Epithelial cell of prostate (primary cell): ENCODE measurements at places on chromosomes 3 and 15.

GRCh38 chr3:124600765-124601164 is 129.5 kb upstream of the UMPS start:
- DNase-seq, result no peak

GRCh38 chr15:78077053-78077870 is at the start of gene TBC1D2B:
Gene TBC1D2B (minus strand): TSS chr15:78077711. CDS start chr15:78077652, 59 bp downstream.
- DNase-seq, result no peak

GRCh38 chr15:73751899-73752805 is 999 bp downstream of the INSYN1 start:
- DNase-seq, result no peak

DNA sequence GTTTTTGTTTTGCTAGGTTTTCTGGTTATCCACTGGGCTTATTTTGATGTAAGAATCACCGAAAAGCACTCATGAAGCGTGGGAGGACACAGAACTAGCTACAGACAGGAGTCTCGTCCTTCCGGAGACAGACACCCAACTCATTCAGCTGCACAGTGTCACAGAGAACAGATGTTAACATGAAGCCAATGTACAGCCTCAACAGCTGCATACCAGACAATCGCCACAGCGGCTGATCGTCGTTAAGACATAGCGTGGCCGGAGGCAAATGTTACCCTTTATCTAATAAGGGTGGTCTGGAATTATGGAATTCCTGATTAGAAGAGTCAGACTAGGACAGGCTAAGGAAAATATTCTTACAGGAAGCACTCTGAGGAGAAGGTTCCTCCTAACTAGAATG is 1.1 kb upstream of the PYGO1 start:
- no peak for DNase-seq

DNA sequence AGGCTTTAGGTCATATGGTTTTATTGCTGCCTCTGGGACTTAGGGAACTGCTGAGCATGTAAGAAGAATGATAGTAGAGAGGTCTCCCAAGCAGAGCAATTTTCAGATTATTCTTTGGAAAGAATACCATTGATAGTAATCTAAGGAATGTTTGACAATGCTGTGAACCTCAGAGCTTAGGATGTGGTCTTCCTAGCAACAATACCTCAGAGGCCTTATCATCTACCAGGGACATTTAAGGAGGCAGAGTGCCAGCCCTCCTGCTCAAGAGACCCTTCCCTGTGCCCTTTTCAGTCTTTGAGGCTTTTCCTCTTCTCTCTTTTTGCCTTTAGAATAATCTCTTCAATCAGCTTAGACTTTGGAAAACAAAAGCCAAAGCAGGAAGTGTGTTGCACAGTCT is 272.1 kb downstream of the OXSM start:
- no peak for DNase-seq

GRCh38 chr3:161854232-161854771 is 357.7 kb downstream of the OTOL1 start:
- DNase-seq, result peak; percentile 93

DNA sequence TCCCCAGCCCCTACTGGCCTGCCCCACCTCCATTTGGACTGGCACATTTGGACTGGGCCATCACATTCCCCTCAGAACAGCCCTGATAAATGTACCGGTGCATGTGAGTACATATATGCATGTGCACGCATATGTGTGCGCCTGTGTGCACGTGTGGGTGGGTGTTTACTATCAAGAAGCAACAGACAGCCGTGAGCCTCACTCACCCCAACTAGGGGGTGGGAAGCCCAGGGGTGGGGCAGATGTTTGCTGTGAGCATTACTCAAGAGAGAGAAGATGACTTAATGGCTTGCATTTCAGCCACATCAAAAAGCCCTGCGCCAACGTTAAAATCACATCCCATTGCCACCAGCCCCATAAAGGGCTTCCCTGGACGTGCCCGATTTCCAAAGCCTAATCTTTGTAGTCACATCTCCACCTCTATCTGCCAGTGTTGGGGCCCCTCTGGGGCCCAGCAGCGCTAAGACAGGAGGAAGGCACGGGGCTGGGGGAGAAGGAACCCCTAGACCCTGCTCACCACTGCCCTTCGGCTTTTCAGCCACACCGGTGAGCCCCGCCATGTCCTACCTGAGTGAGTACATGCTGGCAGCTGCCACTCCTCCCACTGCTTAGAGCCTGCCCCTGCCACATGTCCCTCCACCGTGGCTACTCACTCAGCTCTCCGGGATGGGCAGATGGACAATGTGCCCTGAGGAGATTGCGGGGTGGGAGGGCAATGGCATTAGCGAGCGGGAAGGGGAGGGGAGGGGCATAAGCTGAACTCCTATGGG is 10.9 kb downstream of the ITIH3 start:
- no peak for DNase-seq

DNA sequence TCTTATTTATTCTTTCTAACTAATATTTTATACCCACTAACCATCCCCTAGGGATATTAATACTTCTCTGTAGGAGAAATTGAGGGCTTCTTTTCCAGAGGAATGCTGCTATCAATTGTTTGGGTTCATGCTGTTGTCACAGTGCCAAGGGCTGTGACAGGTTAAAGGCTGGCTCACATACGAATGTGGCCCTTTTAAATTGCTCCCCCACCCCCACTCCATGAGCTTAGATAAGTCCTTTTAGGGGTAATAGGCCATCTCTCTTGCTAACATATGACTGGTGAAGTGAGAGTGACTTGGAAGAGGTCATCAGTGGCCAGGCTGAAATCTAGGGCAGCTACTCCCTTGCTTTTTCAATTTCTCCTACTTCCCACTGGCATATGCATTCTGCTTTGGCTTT is 121.9 kb upstream of the DPH6 start:
- no peak for DNase-seq

GRCh38 chr3:148758303-148758884 is 60.7 kb downstream of the AGTR1 start:
- DNase-seq, result no peak

DNA sequence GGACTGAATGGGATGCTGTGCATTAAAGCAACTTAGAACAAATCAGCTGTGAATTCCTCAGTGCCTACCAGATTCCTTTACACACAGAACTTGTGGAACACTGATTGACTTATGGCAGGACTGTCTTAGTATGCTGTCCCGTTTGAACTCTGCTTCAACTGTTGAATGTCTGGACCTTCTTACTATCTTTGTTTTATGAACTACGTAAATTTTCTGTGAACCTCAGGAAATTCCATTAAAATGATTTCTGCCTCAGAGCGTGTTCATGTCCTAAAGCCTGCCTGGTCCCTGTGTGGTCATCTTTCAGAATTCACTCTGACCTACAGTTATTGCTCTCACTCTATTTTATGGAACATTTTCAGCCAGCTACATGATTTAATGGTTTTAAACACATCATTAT is 29.4 kb upstream of the FBN1 start:
- DNase-seq, result no peak

DNA sequence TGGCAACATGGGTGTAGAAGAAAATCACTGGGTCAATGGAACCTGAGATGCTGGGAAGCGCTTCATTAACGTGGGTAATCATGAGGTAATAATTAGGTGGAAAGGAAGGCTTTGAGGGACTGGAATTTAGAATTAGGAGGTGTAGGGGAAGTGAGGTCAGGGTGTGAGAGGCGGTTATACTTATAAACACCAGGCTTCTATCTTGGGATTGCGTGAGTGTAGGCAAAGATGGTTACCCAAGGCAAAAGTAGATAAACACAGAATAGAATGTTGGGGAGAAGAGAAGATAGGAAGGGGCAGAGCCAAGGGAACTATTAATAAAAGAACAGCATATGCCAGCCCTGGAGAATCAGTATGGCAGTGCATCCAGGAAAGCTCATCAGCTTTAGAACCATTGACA is 3.3 kb upstream of the AQP9 start:
- DNase-seq, result no peak

DNA sequence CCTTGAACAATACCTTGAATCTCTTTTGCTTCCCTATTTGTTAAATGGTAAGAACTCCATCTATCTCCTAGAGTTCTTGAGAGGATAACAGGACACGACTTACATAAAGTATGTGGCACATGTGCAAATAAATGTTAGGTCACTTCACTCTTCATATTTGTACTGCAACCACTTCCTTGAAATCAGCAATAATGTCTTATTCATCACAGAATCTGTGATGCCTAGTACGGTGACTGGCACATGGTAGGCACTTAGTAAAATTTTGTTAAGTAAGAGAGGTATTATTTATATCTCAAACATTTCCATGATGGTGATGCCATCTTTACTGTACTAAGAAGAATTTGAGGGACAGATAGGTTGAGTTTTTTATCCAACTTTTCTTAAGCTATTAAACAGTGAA is 14.3 kb downstream of the CD47 start:
- no peak for DNase-seq

GRCh38 chr3:14522768-14523167 is 17.4 kb downstream of the GRIP2 start:
- no peak for DNase-seq

DNA sequence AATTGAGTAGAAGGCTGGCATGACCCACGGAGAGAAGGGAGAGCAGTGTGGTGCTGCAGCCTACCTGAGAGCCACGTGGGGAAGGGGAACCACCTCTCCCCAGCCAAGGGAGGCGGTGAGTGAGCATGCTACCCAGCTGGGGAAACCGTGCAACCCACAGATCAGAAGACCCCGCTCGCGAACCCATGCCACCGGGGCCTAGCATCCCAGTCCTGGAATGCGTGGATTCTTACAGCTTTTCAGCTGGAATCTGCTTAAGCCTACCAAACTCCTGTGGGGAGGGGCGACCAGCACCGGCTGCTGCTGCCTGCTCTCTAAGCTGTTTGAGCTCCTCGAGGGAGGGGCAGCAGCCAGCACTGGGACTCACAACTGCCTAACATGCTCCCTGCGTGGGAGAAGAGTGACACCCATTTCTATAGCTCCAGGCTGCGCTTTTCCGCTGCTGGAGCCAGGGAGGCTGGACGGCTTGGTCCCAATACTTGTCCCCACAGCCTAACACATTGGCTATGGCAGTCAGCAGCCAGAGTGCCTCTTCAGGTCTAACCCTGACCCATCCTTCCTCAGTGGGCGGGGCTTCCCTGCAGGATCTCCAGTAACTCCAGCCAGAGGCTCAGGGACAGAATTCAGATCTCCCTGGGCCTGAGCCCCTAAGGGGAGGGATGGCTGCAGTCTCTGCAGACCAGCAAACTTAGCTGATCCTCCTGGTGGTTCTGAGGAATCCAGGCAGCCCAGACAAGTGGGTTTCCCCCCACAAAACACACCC is 20.0 kb upstream of the TEX55 start:
- no peak for DNase-seq

GRCh38 chr3:64392001-64392400 is 166.7 kb upstream of the PRICKLE2 start:
- no peak for DNase-seq

- DNase-seq, result no peak
Observed at GRCh38 chr15:64754663-64755426, 20.5 kb downstream of the RBPMS2 start.

DNA sequence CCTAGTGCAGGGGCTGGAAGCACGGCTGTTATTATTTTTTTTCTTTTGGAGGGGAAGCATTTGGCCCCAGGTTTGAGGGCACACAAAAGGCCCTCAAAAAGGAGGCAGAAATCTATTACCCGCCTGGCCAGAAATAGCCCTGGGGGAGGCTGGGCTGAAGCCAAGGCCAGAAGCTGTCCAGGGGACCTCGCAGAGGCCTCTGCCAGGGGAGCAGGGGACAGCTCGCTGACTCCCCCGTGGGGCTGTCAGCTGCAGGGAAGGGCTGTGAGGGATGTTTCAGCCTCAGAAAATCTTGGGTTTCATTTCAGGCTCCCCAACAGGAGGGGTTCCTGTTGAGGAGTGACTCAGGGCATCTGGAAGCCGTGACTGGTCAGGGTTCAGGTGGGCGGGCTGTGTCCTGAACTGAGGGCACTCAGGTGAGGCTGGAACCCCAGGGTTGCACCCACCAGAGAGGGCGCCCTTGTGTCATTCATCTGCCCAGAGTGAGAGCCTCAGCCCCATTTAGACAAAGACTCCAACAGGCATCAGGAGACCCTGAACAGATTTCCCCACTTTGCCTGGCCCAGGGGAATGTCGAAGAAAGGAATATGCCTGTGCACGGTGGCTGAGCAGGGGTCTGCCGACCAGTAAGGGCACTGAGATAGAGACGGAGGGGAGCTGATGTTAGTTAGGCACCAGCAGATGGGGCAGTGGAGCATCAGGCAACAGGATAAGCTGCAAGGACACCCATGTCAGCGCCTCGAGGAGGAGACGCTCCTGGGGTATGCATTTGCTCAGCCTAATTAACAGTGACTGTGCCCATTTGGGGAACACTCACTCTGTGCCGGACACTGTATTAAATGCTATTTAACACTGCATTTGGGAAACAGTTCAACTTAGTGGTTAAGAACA is 43.5 kb upstream of the SLC6A11 start:
- DNase-seq, result peak; percentile 20

- DNase-seq, result no peak
Observed at GRCh38 chr3:65689436-65689835, 349.3 kb downstream of the MAGI1 start.

DNA sequence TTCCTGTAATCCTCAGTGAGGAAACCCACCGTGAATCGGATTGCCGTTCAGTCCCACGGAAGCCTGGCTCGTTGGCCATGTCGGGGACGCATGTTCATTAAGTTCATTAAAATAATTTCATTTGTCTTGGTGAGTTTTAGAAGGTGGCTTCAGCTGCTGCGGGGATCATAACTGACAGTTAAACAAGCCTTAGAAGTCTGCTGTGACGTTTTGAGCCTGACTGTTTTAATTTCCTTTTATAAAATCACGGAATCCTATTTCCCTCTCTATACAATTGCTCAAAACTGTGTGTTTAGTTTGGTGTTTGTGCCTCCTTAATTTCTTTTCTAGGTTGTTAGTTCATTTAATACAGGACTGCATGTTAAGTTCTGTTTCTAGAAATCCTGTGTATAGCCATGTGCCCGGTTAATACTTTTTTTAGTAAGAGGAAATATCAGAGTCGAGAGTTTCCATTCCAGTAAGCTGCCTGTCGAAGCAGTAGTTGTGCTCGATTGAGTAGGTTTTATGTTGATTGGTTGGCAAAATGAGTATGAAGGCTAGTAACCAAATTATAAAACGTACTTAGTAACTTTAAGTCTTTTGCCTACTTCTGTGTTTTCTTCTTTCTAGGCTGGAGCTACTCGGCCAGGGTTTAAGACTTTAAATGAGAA is 705 bp downstream of the NIPA2 start:
- no peak for DNase-seq

- DNase-seq, result no peak
Observed at GRCh38 chr3:28844298-28845005, 436.4 kb upstream of the RBMS3 start.

DNA sequence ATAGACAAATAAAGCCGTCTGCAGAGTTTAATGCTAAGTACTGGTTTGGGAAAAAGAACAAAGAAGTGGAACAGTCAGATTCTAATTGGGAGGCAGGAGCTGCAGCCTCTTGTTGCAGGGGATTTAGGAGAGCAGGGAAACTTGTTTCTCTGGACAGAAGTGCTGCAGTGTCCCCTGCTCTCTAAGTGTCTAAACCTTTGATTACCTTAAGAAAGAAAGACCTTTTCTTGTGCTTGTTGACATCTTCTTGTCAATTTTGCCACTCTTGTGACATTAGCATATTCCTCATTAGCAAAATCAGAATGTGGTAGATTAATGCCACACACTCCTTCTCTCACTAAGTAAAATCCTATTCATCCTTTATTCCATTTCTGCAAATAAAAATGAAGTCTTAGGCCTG is 38.8 kb downstream of the TRAT1 start:
- no peak for DNase-seq

GRCh38 chr15:62444104-62445022 is 279.3 kb upstream of the C2CD4B start:
- DNase-seq, result peak; percentile 82
